ENCODE measurements at places on chromosomes 6 and 20. TPM values are rescaled to one million over a fixed set of nuclear protein-coding genes. Genes with fewer than 3 reads are reported as not detected.

The OPRM1 gene
- total RNA-seq: 0.45 TPM

DNA sequence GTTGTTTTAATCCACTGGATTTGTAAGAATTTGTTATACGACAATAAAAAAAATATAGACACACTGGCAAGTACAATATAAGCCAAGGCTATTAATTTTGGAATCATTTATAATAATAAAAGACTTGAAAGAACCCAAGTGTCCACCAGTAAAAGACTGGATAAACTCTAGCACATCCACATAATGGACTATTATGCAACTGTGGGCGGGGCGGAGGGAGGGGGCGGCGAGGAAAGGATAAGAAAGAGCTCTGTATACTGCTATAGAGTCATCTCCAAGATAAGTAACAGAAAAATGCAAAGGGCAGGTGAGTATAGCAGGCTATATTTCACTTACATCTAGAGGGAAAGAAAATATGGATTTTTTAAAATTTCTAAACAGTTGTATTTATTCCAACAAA lies 123.3 kb downstream of the TBC1D32 start:
- no peak overlapping the region for H3K27ac ChIP-seq
- DNase-seq: no peak
- H3K27me3 ChIP-seq: no peaks in the 10 kb centered on the region
- H3K4me3 ChIP-seq: no peak overlapping the region

DNA sequence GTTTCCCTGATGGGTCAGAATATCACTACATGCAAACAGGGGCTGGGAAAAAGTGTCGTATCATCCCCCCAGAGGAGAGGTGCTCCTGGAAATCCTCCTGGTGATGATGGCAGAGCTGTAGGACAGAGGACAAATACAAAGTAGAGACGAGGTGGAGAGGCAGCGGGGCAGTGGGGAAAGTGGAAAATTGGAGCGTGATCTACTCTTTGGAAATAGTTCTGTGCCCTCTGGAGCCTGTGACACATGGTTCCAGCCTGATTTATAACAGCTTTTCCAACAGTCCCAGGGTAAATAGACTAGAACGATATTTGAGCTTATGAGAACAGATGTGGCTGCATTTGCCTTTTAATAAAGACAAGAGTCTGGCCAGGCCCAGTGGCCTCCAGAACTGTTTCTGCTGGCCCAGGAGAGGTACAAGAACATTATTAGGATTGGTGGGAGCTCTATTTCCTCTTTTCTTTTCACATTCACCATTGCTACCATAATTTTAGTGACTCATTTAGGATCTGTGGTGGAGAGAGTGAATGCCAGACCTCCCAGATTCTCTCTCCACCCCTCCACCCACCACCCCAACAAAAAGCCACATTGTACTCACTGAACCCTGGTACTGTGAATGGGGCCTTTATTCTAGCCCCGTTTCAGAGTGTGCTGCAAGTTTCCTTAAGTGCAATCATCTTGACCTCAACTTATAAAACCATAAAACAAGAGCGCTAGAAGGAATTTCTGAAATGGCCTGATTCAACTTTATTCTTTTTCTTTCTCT lies 78.3 kb downstream of the BTBD3 start:
- no peak overlapping the region for H3K4me3 ChIP-seq
- no peak for DNase-seq
- no peaks in the 10 kb centered on the region for H3K4me1 ChIP-seq
- H3K27ac ChIP-seq: no peak overlapping the region

DNA sequence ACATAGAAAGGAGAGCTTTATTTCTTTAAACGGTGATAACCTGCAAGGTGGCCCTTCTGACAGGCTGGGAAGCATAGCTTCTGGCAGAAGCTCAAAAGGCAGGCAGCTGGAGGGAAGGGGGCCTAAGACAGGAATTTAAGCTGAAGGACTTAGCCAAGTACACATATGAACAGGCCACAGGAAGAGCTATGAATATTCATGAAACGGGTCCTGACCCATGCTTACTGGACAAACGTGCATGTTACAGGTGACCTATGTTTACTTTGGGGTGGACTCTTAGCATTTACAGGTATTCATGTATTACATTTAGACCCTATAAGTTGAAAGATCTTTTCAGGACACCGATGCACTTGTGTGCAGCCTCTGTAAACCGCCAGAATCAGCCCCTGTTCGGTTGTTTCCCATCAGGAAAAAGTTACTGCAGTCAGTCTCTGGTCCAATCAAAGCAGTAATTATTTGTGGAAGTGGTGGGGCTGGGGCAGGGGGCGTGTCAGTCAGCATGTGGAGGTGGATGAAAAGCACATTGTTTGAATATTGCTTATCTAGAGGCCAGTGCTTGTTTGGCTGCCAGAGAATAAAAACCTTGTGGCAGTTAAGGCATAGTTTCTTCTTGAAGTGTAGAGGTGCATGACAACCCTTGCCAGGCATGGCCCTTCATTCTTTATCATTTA lies 2.9 kb upstream of the GZF1 start:
- DNase-seq: peak; percentile 68
- H3K4me1 ChIP-seq: peaks cover 46% of the 10 kb centered on the region
- peaks cover 22% of the 10 kb centered on the region for H3K36me3 ChIP-seq
- peak overlapping the region; percentile 73 for H3K4me3 ChIP-seq
- peak overlapping the region; percentile 99 for H3K27ac ChIP-seq
- no peaks in the 10 kb centered on the region for H3K27me3 ChIP-seq

GRCh38 chr6:96948631-96949030 lies 24.1 kb downstream of the KLHL32 start:
- H3K4me3 ChIP-seq: no peak overlapping the region
- H3K27me3 ChIP-seq: no peaks in the 10 kb centered on the region
- no peak for DNase-seq
- H3K4me1 ChIP-seq: no peaks in the 10 kb centered on the region
- H3K27ac ChIP-seq: no peak overlapping the region

DNA sequence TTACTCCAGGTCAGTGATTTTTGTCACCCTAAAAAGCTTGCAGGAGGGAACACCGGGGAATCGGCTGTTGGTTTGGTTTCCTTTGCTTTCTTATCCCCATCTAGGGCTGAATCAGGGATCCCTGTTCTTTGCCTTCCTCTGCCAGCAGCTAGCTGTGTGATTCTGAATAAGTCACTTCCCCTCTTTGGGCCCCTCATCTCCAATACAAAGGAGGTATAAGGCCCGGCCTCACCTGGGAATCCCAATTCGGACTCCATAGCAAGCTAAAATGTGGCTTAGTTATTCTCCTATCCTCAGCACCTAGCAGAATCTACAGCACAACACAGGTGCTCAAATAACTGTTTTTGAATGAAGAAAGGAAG lies 18.5 kb upstream of the ARMC12 start:
- peaks cover 60% of the 10 kb centered on the region for H3K4me1 ChIP-seq
- H3K27me3 ChIP-seq: no peaks in the 10 kb centered on the region
- no peak overlapping the region for H3K4me3 ChIP-seq
- H3K36me3 ChIP-seq: no peaks in the 10 kb centered on the region
- peak overlapping the region; percentile 100 for H3K27ac ChIP-seq

GRCh38 chr6:64591676-64592036 lies 956.1 kb downstream of the PHF3 start:
- no peaks in the 10 kb centered on the region for H3K36me3 ChIP-seq
- no peak for DNase-seq
- no peak overlapping the region for H3K4me3 ChIP-seq
- H3K27me3 ChIP-seq: no peaks in the 10 kb centered on the region

DNA sequence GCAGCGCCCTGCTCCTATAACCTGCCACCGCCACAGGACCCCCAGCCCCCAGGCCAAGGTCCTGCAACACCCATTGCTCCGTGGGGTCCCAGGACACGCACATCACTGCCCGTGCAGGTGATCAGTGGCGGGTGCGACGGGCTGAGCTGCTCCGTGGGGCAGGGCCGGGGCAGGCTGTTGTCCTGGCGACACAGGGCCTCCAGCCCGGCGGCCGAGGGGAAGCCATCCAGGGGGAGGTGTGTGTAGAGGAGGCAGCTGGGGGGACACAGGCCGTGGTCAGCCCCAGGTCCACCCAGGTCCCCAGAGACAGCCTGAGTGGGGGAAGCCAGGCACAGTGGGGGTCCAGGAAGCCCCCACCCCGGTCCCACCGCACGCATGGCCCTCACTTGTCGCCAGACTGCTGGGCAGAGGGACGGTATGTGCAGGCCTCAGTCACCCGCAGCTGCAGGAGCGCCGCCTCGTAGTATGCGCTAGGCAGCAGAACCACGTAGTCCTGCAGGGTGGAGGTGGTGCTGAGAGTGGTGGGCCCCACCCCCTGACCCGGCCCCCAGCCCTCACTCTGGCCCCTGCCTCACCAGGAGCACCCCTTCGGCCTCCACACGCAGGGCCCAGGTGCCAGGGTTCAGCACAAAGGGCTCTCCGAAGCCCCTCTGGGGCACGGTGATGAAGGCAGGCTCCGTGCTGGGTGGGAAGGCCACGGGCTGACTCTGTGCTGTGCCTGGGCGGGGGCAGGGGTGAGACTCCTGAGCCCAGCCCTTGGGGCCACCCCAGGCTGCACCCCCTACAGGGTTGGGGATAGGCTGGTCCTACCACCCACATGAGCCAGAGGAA lies 30.4 kb downstream of the ADRM1 start:
- H3K27me3 ChIP-seq: no peaks in the 10 kb centered on the region
- no peak for DNase-seq
- H3K4me1 ChIP-seq: no peaks in the 10 kb centered on the region
- H3K4me3 ChIP-seq: no peak overlapping the region
- no peak overlapping the region for H3K27ac ChIP-seq

DNA sequence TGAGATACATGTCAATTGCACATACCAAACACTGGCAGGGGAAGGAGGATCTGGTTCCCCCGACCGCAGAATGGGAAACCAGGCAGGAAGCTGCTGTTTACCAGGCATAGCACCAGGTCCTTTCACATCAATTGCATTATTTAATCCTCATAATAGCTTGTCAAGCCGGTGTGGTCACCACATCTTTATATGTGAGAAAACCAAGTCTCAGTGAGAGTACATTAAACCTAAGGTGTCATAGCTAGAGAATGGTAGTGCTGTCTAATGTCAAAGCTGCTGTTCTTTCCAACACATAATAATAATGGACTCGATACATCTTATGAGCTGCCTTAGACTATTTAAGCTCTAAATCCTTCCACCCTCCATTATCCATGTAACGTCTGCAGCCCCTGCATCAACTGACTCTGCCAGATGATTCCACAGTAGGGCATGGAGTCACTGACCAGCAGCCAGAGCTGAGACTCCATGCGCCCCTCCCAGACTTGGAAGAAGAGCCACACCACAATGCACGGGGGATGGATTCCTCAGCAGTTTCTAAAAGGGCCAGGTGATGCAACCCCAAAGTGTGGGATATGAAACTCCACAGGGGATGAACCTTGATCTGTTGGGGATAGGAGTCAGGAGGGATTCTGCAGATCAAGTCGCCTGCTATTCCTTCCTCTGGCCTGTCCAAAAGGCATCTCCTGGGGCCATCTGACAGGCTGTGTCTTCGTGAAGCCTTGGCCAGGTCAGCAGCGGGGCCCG lies 71.8 kb downstream of the GPR6 start:
- H3K27me3 ChIP-seq: peaks cover 5% of the 10 kb centered on the region
- no peaks in the 10 kb centered on the region for H3K36me3 ChIP-seq
- H3K4me1 ChIP-seq: peaks cover 9% of the 10 kb centered on the region
- no peak for DNase-seq

- H3K4me3 ChIP-seq: no peak overlapping the region
- peaks cover 9% of the 10 kb centered on the region for H3K4me1 ChIP-seq
- peak; percentile 84 for DNase-seq
- peak overlapping the region; percentile 40 for H3K27ac ChIP-seq
- H3K27me3 ChIP-seq: no peaks in the 10 kb centered on the region
Observed at GRCh38 chr20:54123587-54124180, 50.1 kb downstream of the CYP24A1 start.

GRCh38 chr20:2902291-2902690 lies 29.0 kb downstream of the PTPRA start:
- no peak for DNase-seq
- H3K4me1 ChIP-seq: peaks cover 18% of the 10 kb centered on the region
- no peaks in the 10 kb centered on the region for H3K36me3 ChIP-seq

DNA sequence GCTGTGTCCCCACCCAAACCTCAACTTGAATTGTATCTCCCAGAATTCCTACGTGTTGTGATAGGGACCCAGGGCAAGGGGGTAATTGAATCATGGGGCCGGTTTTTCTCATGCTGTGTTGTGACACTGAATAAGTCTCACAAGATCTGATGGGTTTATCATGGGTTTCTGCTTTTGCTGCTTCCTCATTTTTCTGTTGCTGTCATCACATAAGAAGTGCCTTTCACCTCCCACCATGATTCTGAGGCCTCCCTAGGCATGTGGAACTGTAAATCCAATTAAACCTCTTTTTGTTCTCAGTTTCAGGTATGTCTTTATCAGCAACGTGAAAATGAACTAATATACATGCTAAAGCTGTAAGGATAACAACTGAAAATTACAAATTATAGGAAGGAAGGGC lies 88.3 kb downstream of the CDYL start:
- no peak overlapping the region for H3K4me3 ChIP-seq
- no peak overlapping the region for H3K27ac ChIP-seq
- DNase-seq: no peak
- no peaks in the 10 kb centered on the region for H3K4me1 ChIP-seq

DNA sequence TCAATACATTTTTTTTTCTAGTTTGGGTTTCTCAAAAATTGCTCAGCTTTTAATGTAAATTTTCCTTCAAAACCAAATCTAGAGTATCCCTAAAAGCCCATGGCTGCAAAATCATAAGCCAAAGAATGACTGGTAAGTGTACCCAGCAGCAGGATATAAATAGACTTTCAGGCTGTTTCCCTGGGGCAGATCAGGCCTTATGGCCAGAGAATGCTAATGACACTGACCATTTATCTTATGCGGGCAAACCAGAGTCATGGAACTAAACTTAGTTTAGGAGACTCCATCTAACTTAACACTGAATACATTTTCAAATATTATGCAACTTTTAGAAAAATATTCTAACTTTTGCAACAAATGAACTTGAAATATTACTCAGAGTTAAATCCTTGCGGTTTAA lies 7.4 kb downstream of the OSER1 start:
- H3K4me3 ChIP-seq: no peak overlapping the region
- no peak for DNase-seq
- H3K27ac ChIP-seq: no peak overlapping the region
- H3K4me1 ChIP-seq: peaks cover 17% of the 10 kb centered on the region

GRCh38 chr6:31899882-31900722 lies 1.8 kb downstream of the ZBTB12 start:
- no peak overlapping the region for H3K4me3 ChIP-seq
- H3K27me3 ChIP-seq: no peaks in the 10 kb centered on the region
- DNase-seq: no peak
- H3K27ac ChIP-seq: peak overlapping the region; percentile 92

GRCh38 chr6:20907486-20908071 lies 373.3 kb downstream of the CDKAL1 start:
- DNase-seq: no peak
- no peaks in the 10 kb centered on the region for H3K4me1 ChIP-seq
- H3K27ac ChIP-seq: no peak overlapping the region
- H3K36me3 ChIP-seq: no peaks in the 10 kb centered on the region
- no peak overlapping the region for H3K4me3 ChIP-seq

DNA sequence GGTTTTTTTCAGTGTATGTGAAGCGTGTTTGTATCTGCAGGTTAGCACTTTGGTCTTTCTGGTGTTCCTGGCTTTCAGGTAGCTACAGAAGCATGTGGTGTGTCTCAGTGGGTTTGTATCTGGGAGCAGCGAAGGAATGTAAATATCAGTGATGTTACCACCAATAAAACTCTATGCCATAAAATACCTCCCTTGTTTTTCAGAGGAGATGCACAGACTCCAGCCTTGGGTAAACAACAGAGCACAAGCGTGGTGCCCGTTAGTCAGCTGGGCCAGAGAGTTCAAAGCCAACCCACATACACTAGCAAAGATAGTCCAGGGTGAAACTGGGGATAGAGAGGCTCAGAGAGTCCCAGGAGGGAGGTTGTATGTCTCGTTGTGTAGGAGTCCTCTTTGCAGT lies 393.8 kb downstream of the SMOC2 start:
- no peak overlapping the region for H3K27ac ChIP-seq
- H3K4me3 ChIP-seq: no peak overlapping the region
- H3K27me3 ChIP-seq: no peaks in the 10 kb centered on the region
- H3K36me3 ChIP-seq: no peaks in the 10 kb centered on the region
